ENCODE measurements at places on chromosomes 2 and 18.

GRCh38 chr18:11362856-11363255 lies 213.5 kb upstream of the PIEZO2 start:
- no peak for DNase-seq

GRCh38 chr2:174026122-174026845 lies 61.1 kb upstream of the SP3 start:
- DNase-seq = no peak

- no peak for DNase-seq
Measured at GRCh38 chr18:57970356-57971095, 73.5 kb upstream of the NEDD4L start.

DNA sequence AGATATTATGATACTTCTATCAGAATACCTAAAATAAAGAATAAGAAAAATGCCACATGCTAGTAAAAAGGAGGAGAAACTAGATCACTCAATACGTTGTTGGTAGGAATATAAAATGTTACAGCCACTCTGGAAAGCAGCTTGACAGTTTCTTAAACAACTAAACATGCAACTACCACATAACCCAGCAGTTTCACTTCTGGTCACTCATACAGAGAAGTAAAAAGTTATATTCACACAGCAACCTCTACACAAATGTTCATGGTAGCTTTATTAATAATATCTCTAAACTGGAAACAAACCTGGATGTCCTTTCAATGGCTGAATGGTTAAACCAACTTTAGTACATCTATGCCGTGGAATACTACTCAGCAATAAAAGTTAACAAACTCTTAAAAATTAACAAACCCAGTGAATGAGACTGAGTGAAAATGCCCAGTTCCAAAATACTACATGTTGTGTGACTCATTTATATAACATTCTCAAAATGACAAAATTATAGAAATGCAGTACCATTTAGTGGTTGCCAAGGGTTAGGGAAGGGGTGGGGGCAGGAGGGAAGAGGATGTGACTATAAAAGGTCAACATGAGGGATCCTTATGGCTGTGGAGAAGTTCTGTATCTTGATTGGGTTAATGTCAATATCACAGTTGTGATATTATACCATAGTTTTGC lies 124.1 kb downstream of the MMADHC start:
- no peak for DNase-seq
